ENCODE measurements at places on chromosomes 4 and X.

GRCh38 chr4:57191523-57192034, 81.4 kb upstream of the IGFBP7 start:
- no peak for DNase-seq

DNA sequence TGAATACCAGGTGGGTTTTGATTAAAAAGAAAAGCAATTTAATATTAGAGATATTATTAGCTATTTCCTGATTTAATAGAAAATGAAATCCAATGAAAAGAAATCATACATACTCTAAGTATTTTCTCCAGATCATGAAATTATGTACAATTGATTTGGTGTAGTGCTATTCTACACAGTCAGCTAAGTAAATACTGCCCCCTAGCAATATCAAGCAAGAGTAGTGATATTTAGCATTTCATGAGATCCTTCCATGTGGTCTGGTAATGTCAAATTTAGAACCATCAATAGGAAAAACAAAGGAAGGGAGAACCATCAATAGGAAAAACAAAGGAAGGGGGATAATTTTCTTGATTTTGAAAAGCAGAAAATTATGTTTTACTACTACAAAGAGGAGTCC, 114.6 kb downstream of the TBCK start:
- no peak for DNase-seq

DNA sequence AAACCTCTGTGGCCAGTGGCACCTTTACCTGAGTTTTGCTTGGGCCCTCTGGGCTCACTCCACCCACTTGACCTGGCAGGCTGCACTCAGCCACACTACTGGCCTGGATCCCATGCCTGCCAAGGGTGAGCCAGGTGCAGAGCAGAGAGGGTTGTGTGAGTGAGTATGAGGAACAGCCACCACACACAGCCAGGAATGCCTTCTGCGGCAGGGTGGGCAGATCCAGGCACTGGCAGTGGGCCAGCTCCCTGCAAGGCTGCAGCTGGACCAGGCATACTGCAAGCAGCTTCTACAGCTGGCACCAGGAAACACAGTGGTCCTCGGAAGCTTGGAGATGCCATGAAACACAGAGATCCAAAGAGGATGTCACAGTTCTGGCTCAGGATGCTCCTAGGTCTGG, 570.1 kb upstream of the ACTRT1 start:
- no peak for DNase-seq

GRCh38 chr4:24210332-24210902, 320.6 kb upstream of the PPARGC1A start:
- DNase-seq: no peak

DNA sequence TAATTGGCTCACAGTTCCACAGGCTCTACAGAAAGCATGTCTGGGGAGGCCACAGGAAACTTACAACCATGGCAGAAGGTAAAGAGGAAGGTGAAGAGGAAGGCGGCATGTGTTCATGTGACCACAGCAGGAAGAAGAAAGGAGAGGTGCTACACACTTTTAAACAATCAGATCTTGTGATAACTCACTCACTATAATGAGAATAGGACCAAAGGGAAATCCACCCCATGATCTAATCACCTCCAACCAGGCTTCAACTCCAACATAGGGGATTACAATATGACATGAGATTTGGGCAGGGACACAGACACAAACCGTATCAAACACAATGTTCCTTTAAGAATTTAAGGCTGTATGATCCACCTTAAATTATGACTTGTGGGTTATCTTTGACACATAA, 10.5 kb upstream of the PGM2 start:
- DNase-seq: no peak

GRCh38 chr4:184345573-184345922, 127.9 kb upstream of the ENPP6 start:
- no peak for DNase-seq

- DNase-seq: no peak
These were observed 15.0 kb downstream of the ABLIM2 start for GRCh38 chr4:8143392-8144140.

GRCh38 chrX:78548012-78548411, 111.1 kb downstream of the RTL3 start:
- no peak for DNase-seq

DNA sequence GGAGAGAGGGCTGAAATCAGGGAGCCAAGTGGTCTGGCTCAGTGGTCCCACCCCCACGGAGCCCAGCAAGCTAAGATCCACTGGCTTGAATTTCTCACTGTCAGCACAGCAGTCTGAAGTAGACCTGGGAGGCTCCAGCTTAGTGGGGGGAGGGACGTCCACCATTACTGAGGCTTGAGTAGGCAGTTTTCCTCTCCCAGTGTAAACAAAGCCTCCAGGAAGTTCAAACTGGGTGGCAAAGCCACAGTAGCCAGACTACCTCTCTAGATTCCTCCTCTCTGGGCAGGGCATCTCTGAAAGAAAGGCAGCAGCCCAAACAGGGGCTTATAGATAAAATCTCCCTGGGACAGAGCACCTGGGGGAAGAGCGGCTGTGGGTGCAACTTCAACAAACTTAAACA, 88.1 kb downstream of the NPFFR2 start:
- peak; percentile 48 for DNase-seq

DNA sequence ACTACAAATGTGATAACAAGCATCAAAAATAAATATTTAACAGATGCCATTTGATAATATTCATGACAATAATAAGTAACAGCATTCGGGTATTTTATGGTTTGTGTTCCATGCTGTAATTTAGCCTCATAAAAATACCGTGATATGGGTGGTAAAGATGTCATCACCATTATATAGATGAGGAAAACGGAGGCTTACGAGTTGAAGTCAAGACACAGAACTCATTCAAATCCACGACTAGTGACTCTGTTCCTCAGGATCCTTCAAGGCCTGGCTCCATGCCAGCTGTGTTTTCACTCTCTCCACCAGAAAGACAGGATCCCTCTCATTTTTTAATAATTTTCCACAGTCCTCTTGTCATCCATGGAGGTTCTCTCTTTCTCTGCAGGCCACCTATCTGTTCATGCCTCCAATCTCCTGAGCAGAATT, 94.5 kb downstream of the APBB2 start:
- DNase-seq: no peak

DNA sequence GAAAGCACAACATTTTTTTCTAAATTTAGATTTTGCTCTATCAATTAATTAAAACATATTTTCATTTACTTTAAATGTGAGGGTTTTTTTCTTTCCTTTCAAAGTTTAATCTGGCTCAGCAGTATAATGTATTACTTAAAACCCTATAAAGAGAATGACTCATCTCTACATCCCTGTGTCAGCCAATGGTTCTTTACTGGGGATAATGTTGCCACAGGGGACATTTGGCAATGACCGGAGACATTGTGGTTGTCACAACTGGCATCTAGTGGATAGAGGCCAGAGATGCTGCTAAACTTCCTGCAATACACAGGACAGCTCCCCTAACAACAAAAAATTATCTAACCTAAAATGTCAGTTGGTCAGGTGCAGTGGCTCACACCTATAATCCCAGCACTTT, 53.8 kb downstream of the SYNPO2 start:
- no peak for DNase-seq

- DNase-seq: no peak
These were observed 328.0 kb upstream of the TECRL start for GRCh38 chr4:64737026-64737853.

- no peak for DNase-seq
These were observed 137.6 kb downstream of the NPNT start for GRCh38 chr4:106032851-106033286.

GRCh38 chr4:1765409-1766072, 27.6 kb upstream of the FGFR3 start:
- DNase-seq: no peak

DNA sequence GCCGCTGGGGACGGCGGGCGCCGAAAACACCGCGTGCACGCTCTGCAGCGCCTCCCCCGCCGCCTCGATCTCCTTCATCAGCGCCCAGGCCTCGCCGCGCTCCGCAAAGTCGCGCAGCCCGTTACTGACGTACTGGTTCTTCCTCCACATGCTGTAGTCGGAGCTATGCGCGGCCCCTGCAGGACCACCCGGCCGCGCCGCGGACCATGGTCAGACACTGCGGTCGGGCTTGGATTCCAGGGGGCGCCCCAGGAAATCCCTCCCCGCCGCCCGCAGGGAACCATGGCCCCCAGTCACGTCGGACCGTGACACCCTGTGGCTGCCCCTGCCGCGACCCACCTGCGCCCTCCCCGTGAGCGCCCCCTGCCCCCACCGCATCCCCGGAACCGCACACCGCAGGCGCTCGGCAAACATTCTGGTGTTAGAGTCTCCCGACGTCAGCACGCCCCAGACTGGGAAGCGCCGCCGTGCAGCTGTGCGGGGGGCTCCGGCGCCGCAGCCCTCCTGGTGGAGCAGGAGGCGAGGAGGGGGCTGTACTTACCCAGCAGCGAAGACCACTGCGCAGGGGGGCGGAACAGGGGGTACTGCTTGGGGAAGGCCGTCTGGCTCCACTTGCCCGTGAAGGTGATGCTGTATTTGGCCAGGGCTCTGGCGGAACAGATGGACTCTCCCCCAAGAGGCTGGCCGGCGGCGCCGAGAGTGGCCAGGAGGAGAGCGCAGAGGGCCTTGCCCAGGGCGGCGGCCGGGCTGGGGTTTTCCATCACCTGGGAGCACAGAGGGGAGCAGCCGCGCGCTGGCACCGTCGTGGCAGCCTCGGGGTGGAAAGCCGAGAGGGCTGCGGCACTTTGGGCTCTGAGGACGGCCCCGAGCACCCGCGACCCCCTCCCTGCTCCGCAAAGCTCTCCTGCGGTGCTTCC, 814 bp downstream of the SPON2 start:
- DNase-seq: no peak

DNA sequence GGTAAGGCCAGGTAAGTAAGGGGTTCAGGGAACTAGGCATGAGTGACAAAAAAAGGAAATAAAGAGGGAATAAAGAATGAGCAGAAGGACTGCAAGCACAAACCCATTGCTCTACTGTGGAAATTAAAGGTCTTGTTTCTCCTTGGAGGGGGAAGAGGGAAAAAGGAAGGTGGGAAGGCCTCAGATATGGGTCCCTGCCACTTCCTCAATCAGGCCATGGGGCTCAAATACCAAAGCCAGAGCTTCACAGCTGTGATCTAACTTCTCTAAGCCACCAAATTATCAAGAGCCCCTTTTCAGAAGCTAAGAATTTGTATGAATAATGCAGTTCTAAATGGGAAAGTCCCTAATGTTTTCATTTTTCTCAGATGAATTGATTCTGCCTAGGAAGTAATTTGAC, 4.7 kb downstream of the USP51 start:
- no peak for DNase-seq
